ENCODE measurements at places on chromosomes 12 and 14. TPM values are rescaled to one million over a fixed set of nuclear protein-coding genes. Genes with fewer than 3 reads are reported as not detected.

SOAT2 gene
- not detected for total RNA-seq

RPS6KA5 gene
- 19.8 TPM for total RNA-seq

ANG gene
- total RNA-seq: 7.8 TPM

MBD6 gene
- 9.6 TPM for total RNA-seq

CDKL1 gene
- total RNA-seq: 30.7 TPM

CMA1 gene
- 3.2 TPM for total RNA-seq

PLEKHD1 gene
- 0.11 TPM for total RNA-seq

DEGS2 gene
- 6.5 TPM for total RNA-seq

TAS2R31 gene
- total RNA-seq: 27.1 TPM

NABP2 gene
- total RNA-seq: 15.7 TPM

GLIPR1L1 gene
- not detected for total RNA-seq
